ENCODE measurements at places on chromosomes 11 and 22.

DNA sequence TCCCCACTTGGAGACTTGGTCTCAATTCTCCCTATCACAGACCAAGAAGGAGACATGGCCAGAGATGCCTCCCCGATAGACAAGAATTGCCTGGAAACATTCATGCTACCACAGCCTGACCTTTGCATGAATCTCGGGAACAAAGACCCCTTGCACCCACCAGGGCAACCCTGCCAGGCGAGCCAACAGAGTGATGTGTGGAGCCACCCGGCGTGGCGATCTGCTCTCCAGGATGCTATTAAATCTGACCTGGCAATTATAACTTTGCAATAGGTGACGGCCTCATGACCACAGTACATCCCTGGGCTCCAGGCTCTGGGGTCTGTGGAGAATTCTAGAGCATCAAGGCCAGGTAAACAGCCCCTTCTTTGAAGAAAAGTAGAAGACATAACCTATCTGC, 31.1 kb upstream of the MN1 start:
- DNase-seq: no peak

DNA sequence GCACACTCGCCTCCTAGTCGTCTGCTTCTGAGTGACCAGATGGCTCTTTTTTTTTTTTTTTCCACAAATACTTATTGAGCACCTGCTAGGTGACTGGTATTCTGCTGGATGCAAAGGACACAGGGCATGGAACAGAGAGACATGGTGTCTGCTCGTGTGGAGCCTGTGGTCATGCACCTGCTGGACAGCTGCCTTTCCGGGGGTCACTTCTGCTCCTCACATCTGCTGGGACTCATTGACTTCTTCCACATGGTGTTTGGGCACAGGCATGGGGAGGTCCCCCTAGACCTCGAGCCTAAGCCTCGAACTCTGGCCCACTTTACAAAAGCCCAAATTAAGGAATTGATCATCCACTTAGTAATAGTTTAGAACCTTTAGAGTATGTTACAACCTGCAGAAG, 39.5 kb upstream of the EMID1 start:
- DNase-seq: no peak

DNA sequence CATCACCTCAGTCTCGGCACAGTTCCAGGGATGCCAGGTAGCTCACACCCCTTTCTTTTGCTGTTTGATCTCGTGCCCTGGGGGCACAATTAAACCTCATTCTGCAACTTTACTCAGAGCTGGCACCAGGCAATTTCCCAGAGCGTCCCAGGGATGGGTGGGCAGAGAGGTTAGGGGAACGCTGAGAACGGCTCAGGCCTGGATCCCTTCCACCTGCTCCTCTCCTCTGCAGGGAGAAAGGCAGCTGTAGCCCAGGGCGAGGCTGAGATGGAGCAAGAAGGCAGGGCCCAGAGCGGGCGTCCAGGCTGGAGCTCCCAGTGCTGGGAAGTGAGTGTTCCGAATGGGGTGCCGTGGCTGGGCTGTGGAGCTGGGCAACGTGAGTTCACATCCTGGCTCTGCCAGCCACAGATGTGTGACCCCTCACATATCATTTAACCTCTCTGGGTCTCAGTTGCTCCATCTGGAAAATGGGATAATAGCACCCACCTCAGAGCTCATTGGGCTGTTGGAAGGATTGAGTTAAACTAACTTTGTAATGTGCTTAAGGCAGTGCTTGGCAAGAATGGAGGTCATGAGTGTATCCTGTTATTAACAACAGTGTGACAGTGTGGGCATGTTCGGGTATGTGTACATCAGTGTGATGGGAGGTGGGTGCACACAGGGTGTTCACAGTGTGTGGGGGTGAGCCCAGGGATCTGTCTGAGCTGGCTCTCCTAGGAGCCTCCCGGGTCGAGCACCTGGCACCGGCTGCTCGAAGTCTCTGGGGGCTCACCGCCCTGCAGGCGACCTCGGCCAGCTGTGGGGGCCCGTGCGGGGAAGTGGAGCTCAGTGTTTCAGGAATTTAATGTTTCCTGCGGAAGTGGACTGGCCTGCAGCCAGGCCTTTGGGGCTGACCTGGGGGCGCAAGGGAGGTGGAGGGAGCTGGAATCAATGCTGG, 15.5 kb downstream of the OTUB1 start:
- DNase-seq: no peak

DNA sequence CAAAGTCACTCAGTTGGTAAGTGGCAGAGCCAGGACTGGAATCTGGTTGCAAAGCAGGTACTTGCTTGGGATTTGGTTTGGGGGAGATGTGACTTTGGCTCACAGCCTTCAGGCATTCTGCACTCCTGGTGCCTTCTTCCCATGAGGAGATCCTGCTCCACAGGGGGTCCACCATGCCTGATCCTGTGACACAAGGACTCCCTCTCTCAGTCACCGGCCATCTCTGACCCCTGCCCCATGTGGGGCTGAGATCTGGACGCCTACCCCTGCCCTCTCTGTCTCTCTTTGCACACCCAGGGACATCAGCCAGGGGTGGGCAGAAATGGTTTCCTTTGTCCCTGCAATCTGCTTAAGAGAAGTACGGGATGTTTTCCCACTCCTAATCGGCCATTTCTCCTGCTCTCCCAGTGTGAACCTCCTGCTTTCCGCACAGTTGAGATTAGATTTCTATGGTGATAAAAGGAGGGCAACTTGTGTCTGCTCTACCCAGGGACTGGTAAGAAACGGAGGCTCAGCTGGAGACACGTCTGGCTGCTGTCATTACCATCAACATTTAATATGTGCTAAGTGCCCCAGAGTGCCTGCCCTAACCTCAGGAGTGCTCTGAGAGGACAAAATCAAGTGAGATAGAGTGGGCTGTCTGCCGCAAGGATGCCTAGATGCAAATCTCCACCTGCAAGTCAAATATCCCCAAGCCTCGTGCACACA, 11.1 kb upstream of the FXYD6 start:
- DNase-seq: no peak

DNA sequence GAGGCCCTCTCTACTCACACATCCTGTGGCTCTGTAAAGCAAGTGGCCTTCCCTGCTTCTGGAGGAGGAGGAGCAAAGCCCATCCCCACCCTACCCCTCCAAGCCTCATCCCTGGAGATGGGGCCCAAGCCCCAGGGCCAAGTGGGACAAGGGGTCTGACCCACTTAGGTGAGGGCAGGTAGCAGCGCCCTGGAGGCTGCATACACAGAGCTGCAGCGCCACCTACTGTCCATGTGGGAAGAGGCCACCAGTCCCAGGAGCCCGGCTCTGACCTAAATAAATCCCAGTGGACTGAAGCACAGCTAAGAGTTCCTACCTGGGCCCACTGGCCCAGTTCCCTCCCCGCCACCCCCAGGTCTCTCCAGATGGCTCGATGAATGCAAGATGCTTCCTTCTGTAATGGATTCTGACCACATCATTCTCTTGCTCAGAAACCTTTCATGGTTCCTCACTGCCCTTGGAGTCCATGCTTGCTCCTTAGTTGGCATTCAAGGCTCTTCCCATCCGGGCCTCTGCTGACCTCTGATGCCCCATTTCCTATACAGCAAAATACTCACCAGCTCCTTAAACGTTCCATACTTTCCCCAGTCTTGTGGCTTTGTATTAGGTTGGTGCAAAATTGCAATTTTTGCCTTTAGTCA, 62.1 kb downstream of the THAP12 start:
- DNase-seq: peak; percentile 81

- DNase-seq: no peak
These were observed 7.9 kb downstream of the SF3A1 start for GRCh38 chr22:30348809-30349208.

DNA sequence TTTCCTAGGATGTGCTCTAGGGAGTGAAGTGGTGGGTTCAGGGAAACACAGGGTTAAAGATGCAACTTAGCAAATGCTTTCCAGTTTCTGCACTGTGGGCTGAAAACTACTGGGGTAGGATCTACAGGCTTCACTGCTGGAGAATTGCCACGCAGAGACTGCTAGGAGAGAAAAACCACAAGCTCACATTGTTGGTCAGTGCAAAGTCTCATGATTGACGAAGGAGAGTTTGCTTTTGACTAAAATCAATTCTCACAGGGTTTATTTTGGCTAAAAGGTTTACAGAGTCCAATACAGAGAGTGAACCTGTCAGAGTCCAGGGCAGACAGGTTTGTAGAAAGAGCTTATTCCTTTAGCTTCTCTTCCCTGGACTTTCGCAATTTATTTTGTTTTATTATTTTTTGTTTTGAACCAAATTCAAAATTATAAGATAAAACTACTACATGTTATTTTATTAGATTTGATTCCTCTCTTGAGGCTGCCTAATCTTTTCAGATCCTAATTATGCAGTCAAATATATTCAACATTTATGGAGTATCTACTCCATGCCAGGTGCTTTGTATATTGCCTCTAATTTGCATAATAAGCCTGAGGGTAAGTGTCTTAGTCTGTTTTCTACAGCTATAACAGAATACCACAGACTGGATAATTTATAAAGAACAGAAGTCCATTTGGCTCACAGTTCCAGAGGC, 64.7 kb downstream of the MTNR1B start:
- no peak for DNase-seq

DNA sequence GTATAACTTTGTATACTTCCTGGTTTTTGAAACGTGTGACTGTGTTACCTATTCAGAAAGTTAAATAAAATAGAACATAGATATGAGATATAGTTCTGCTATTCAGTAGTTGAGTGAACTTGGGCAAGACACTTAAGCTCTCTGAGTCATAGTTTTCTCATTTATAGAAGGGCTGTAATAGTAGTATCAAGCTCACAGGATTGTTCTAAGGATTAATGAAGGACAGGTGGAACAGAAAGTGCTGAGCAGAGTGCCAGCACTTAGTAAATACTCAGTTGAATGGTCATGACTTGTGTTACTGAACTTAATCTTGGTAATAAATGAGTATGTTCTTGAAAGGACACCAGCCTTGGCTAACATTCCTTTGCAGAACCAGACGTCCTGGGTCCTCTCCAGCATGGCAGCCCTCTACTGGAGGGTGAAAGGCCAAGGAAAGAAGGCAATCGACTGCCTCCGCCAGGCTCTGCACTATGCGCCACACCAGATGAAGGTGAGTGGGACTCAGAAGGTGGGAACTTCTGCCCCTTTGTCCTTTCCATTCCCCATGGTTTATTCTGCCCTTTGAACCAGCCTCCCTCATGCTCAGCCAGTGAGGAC, 131.2 kb downstream of the TTC17 start:
- DNase-seq: no peak

GRCh38 chr22:41745968-41746367, 46.7 kb downstream of the MEI1 start:
- no peak for DNase-seq
